ENCODE measurements at places on chromosomes 5 and 9.

DNA sequence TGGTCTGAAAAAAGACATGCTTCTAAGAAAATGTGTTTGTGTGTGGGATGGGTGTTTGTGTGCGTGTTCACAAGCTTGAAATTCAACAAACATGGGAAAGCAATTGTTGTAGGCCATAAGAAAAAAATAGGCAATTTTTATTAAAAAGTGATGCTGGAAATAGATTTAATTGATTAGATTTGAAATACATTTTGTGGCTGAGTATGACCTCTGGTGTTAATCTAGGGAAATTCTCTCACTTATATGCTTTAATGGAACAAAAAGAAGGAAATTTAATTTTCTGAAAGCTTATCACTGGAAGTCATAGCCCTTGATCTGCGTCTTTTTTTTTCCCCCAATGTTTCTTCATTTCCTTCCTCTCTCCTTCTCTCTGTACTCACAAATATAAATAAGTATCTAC, 3.5 kb upstream of the KCNN2 start:
- no peak for DNase-seq

DNA sequence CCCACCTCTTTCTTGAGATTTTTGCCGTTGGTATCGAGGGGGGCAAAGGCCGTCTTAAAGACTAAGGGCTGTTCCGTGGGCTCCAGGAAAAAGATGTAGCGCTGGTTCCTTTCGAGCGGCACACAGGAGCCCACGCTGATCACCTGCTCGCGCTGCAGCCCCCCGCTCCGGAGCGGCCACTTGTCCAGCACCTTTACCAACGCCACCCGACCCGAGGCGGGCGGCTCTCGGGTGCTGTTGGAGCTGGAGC, 781 bp downstream of the NRG2 start:
- no peak for DNase-seq

GRCh38 chr5:134127376-134127861, 12.9 kb downstream of the TCF7 start:
- DNase-seq: no peak

GRCh38 chr5:67202828-67203227, 6.2 kb upstream of the CD180 start:
- DNase-seq: no peak

GRCh38 chr5:173806270-173807035, 81.7 kb upstream of the CPEB4 start:
- no peak for DNase-seq

- no peak for DNase-seq
Observed at GRCh38 chr9:135392511-135392910, 87.1 kb upstream of the PPP1R26 start.

DNA sequence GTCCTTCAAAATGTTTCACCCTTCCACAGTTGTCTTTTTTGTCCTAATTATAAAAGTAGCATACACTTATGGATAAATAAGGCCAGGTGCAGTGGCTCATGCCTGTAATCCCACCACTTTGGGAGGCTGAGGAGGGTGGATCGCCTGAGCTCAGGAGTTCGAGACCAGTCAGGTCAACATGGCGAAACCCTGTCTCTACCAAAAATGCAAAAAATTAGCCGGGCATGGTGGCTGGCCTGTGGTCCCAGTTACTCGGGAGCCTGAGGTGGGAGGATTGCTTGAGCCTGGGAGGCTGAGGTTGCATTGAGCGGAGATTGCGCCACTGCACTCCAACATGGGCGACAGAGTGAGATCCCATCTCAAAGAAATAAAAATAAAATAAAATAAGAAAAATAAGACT, 1.6 kb downstream of the C5orf52 start:
- DNase-seq: no peak

DNA sequence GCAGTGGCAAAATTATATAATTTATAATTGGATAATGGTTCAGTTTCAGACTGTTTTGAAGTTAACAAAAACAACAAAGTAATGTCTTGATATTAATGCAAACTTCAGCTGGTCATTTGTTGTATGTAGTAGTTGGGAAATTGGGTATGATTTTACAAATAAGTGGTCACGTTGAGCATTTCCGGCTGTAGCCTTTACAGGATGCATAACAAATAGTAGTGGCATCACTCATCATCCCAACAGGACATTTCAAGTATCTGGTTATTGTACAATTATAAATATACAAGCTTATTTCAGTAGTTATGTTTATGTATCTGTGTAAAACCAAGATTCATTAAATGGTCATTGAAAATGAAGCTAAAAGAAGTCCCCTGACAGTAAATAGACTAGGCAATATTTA, 72.9 kb downstream of the SMIM15 start:
- DNase-seq: no peak

GRCh38 chr5:142663246-142663645, 22.6 kb downstream of the FGF1 start:
- DNase-seq: no peak

- DNase-seq: peak; percentile 56
Observed at GRCh38 chr5:140145818-140146522, 20.2 kb downstream of the IGIP start.

GRCh38 chr5:152170350-152170749, 234.7 kb downstream of the NMUR2 start:
- peak; percentile 18 for DNase-seq

DNA sequence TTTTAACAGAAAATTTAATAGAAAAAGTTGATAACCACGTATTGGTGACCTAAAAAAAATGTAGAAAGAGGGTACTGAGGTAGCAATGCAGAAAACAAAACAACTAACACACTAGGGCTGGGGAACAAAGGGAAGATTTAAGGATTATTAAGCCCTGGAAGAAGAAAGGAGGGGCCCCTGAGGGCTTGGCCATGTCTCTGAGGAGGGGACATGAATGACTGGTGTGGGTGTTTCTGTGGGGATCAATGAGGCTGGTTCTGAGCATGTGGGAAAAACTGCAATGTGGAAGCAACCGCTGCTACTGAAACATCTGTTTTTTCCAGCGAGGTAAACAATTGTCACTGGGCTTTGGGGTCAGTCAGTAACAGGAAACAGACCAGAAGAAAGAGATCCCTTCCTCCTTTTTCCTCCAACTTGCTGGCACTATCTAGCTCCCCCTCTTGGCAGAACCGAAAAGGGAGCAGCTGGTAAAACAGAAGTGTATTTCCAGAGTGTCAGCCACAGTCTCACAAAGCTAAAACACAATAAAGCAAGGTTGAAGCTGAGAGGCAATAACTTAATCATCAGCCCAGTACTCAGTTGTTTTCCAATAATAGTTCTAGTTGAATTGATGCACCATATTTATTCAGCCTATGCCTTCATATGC, 48.3 kb downstream of the ATPSCKMT start:
- DNase-seq: no peak

DNA sequence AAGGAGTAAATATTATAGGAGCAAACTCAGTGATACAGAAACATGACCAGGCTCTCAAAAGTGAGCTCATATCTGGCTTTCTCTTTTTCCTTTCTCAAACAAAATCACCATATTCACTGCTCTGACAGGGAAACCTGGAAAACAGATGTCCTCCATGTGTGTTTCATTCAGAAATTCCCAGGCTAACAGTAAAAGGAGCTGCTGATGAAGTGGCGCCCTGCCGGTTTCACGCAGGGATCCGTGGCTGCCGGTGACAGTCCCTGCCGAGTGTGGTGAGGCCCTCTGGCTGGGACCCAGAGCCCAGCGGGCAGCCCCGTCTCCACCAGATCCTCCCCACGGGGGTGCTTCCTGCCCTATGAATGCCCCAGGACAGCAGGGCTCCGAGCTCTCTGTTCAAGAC, 208.1 kb downstream of the GNA14 start:
- DNase-seq: peak; percentile 11

GRCh38 chr9:36325081-36325828, 67.0 kb upstream of the GNE start:
- no peak for DNase-seq

- peak; percentile 54 for DNase-seq
Observed at GRCh38 chr5:177456976-177457851, 10.6 kb downstream of the PRR7 start.

- DNase-seq: no peak
Observed at GRCh38 chr5:6832994-6833393, 119.8 kb downstream of the TENT4A start.

DNA sequence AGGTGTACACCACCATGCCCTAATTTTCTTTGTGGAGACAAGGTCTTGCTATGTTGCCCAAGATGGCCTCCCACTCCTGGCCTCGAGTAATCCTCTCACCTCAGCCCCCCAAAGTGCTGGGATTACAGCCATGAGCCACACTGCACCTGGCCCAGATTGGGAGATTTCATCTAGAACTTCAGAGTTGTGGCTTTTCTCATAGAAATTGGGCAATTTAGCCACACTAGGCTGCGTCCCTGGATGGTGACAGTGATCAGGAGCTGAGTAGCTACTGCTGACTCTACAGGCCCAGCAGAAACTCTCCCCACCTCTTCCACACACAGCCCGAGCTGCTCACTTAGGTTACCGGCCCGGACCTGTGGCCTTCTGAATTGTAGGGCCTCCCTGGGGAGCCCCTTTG, 7.7 kb downstream of the PFN3 start:
- no peak for DNase-seq

DNA sequence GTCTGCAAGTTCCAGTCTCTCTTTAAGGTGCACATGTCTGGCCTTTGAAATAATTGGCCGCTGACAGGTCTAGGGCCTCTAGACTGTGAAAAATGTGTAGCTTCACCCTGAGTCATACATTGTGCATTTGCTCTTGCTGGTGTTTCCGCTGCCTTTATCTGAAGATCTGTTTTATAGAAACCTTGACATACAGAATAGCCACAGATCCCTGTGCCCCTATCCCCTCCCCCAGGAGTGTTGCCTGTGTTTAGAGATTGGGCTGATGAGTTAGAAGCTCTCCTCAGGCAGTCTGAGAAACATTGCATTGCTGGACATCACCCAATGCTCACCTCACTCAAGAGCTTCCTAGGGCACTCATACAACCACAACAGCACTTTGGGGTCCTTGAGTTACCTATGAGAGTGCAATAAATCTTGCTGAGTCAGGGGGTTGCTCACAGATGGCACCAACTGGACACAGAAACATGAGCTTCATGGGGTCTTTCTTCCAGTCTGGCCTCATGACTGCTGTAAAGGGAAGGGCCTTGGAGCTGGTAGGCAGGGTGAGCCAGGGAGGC, 3.8 kb upstream of the ZNF782 start:
- DNase-seq: no peak

DNA sequence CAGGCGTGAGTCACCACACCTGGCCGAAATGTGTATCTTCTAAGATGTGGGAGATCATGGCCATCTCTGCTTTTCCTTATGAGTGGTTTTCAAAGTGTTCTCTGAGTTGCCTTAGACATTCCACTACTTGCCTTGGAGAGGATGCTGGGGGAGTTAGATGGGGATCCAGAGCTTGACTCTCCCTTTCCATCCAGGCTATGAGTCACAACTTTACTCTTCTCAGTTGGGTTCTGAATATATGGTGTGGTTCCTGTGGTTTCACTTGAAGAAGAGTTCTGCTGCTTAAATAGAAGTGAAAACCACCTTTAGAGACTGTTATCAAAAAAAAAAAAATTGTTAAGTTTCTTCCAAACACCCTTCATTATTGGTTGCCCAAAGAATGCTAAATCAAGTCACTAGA, 217.6 kb downstream of the ZNF608 start:
- DNase-seq: no peak

DNA sequence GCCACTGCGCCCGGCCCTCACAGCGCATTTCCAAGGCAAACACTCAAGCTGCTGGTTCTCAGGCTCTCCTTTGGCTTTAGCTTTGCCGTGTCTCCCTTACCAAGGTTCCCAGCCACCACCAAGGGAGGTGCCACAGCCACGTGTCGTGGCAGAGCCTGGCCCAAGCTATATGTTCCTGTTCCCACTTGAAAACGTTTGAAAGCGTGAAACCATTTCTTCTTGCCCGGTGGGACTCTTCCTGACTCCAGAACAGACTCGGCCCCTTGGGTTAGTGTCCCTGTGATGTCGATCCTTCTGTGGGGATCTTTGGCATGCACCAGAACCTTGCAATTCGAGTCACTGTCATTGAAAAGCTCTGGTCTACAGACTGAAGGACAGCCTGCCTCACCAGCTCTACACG, 147.9 kb downstream of the HSD17B3 start:
- no peak for DNase-seq

GRCh38 chr9:101605547-101605946, 10.8 kb upstream of the PPP3R2 start:
- no peak for DNase-seq

GRCh38 chr5:39584927-39585326, 160.1 kb upstream of the DAB2 start:
- no peak for DNase-seq

- no peak for DNase-seq
Observed at GRCh38 chr5:174801798-174802197, 77.4 kb downstream of the MSX2 start.

GRCh38 chr9:36399980-36400331, at the start of gene RNF38:
Gene RNF38 (minus strand): TSS chr9:36400269. CDS start chr9:36400108, 161 bp downstream.
- DNase-seq: no peak

DNA sequence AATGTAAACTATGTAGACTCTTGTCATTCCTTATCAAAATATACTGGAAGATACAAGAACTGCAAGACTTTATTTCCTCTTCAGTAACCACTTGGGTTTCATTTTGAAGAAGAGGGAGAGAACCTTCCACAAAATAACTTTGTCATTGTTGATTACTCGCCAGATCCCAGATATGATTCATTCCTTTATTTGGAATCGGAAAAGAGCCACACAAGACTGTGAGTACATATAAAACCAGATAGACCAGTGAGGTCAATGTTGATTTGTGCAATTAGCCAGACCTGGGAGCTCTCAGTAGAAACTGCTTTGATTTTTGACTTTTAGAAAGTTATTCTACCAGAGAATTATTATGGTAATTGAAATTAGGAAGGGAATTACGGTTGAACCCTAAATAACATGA, 146.1 kb downstream of the TMEM167A start:
- no peak for DNase-seq

- DNase-seq: no peak
Observed at GRCh38 chr5:98492258-98492657, 281.2 kb upstream of the RGMB start.
